ENCODE measurements at places on chromosomes 16 and 17.

DNA sequence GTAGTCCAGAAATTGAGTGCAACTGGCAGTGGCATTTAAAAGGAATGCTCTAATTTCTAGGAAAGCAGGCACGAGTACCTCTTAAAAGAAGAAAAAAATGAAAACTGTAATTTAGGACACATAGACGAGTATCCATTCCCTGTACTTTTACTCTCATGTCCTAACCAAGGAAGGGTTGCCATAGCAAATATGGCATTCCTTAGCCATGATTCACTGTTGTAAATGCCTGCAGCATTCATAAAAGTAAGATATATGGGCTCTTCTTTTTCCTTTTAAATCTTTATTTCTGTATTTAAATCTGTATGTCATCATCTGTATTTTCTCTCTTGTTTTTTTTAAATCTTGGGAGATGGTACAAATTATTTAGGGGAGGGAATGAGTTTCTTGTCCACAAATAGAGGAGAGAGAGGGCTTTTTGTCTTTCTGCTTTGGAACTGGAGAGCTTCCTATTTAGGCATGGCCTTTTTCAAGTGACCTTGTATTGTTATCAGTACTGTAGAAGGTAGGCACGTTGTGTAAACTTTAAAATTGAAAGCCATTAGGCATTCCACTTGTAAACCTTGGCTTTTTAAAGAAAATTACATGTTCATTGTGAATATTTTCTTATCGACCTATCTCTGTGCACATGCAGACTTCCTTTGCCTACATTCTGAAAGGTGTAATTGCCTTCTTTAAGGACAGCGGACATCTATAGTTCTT lies 50.0 kb downstream of the TENT4B start:
- DNase-seq: peak; percentile 18

DNA sequence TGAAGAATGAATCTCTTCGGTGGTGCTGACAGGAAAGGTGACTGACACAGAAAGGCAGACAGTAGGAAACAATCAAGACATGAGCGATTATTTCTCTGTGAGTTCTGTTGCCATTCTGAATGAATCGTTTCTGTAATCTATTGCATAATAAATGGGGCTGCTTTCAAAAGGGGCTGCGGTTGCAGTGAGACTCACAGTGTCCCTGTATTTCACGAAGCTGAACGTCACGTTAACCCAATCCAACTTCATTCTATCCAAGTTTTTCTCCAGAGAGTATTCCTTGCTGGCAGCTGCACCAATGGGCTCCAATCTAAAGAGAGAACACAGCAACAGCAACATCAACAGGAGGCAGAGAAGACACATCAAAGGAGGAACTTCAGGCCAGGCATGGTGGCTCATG lies 75.4 kb downstream of the DNAH3 start:
- DNase-seq: no peak

DNA sequence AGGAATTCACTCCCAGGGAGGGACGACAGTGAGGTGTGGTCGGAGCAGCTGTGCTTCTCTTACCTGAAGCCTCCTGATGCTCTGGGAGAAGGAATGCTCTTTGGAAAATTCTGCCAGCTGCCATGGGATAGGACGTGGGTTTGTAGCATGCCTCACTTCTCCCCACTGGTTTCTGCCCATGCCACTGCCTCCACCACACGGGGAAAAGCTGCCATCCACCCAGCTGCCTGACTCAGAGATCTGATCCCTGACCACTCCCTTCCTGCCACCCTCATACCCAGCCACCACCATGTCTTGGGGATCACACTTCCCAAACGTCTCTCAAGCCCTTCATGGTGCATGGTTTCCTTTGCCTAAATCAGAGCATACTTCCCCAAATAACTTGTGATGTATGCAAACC lies 80.0 kb downstream of the CPPED1 start:
- no peak for DNase-seq

DNA sequence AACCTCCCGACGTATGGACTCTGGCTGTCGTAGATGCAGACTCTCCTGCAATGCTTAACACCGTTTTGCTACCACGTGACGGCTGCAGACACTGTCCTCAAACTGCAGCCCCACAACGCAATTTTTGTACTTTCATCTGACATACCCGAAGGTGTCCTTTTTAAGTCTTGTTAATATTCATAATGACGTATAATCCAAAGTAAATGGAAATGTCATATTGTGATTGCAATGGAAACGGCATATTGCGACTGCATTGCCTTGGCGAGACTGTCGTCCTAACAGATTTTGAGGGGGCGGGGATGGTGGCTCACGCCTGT lies 79.3 kb upstream of the TBC1D3K start:
- no peak for DNase-seq

- no peak for DNase-seq
Observed at GRCh38 chr16:13909069-13909468, 10.9 kb upstream of the ERCC4 start.

GRCh38 chr16:30369091-30369937 lies 980 bp downstream of the TBC1D10B start:
- no peak for DNase-seq

DNA sequence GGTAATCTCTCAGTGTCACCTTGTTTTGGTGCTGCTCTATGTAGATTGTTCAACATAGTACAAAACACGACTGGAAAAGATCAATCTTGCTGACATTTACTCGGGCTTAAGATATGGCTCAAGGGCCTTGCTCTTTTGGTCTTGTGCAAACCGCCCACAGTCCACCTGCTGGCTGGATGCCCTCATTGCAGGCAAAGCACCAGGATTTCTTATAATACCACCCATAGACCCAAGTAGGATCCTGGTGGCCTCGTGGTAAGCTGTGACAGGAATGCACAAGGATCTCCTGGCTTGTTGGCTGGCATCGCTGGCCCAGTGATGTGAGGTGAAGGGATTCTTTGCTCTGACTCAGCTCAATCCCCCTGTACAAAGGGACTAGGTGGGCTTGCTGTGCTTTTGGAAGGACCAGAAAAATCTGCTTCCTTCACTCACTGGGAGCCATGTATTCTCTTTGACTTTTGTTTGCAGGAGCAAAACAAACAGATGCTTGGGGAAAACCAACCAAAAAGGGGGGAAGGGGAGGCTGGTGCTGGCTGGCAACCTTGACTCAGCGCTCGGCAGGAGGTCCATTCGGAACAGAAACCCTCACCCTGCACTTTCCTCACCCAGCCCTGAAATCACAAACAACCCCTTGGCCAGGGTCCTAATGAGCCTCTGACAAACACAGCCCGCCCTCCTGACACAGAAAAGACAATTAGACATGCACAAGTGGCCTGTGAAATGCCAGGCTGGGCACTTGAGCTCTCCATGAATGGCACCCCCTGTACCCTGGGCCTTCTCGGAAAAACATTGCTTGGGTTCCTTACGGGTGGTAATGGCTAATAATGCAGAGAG lies 36.6 kb upstream of the MED9 start:
- no peak for DNase-seq

GRCh38 chr17:7835814-7836595 lies 2.0 kb downstream of the KDM6B start:
- DNase-seq: no peak

GRCh38 chr17:9817086-9817485 lies 4.8 kb downstream of the GSG1L2 start:
- DNase-seq: peak; percentile 88

DNA sequence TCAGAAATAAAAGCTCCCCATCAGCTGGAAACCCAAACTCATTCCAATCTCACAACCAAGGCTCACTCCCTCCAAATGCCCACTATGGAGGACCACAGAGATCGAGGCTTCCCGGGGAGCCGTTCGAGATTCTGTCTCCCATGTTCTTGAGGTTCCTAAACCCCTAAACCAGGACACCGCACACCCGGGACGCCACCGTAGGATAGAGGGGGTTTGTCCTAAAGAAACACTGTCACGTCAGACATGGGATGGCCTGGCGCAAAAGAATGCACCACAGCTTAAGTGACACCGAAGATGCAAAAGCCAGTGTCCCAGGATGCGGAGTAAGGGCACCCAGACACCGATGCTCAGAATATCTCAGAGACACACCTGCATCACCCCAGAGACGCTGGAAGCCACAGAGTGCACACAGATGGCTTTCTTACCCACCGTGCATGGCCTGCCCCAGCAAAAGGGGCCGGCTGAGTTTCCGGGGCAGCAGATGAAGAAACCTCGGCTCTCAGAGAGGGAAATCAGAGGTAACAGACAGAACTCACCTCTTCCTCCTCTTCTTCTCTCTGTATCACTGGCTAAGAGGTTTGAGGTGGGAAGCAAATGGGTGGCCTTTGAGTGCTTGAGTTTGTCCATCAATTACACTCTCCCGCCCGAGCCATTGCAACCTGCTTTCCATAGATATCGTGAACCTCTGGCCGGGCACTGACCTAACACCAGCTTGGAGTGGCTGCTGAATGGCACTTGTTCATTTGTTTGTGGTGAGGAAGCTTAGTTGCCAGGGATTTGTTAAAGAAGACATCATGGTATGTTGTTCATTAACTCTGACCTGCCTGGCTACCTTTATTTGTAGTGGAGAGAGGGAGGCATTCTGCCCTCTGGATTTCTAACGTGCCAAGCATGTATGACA lies 65.1 kb upstream of the TNRC6C start:
- no peak for DNase-seq

DNA sequence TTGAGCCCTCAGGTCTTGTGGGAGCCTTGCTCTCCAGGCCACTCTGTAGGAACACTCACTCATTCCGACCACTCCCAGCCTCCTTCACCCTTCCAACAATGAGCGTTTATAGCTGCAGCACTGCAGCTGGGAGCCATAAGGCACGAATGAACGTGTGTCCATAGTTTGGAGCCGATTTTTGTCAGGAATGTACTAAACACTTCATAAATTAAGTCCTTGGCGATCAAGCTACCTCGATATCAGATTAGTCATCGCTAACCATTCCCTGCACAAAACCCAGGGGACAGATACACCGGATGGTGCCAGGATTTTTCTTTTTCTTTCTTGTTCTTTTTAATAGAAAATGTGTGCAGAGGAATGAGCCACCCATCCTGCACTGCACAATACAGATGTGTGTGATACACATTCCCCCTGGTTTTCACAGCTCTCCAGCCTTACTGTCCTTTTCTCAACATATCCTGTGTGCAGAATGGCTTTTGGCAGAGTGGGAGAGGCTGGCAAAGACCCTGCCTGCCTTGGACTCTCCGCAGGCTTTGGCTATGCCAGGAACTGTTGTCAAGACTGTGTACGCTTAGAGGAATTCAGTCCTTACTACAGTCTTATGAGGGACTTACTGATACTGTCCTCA lies 68.4 kb upstream of the ELAC2 start:
- no peak for DNase-seq

- no peak for DNase-seq
Observed at GRCh38 chr17:43791589-43791988, 11.4 kb downstream of the CFAP97D1 start.

- no peak for DNase-seq
Observed at GRCh38 chr17:58507123-58507634, 7.3 kb downstream of the MTMR4 start.

- DNase-seq: no peak
Observed at GRCh38 chr17:83179374-83179773, 100.0 kb downstream of the METRNL start.

GRCh38 chr17:51046514-51047384 lies 73.9 kb downstream of the SPAG9 start:
- peak; percentile 65 for DNase-seq

DNA sequence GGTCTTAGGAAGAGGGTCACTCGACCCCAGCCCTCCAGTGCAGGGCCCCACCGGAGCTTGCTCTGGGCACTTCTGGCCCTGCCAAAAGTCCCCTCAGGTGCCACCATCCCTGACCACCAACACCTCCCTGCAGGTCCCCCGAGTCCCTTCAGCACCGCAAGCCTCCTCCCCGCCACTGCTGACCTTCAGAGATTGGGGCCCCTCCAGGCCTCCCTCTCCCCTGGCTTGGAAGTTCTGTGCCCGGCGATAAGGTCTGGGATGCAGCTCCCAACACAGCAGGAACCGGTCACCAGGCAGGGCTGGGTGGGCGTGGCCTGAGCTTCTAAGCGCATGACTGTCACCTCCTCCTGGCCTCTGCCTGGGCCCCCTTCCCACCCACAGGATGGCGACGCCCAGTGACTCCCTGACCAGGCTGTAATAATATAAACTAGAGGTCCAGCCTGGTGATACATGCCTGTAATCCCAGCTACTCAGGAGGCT lies 11.2 kb downstream of the PIEZO1 start:
- no peak for DNase-seq

DNA sequence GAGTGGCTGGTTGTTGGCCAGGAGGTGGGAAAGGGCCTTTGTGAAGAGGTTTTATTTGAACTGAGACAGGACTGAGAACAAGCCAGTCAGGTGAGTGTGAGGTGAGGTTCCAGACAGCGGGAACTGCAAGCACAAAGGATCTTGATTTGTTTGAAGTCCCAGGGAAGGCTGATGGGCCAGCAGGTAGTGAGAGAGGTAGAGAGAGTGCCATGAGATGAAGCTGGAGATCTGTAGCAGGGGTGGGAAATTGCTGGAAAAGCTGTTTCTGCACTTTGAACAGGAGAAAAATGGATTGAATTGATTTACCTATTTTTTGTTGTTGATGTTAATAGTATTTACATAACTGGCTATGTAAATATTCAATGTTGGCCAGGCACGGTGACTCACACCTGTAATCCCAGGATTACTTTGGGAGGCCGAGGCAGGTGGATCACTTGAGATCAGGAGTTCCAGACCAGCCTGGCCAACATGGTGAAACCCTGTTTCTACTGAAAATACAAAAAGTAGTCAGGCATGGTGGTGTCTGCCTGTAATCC lies 7.7 kb upstream of the DCTPP1 start:
- peak; percentile 91 for DNase-seq

DNA sequence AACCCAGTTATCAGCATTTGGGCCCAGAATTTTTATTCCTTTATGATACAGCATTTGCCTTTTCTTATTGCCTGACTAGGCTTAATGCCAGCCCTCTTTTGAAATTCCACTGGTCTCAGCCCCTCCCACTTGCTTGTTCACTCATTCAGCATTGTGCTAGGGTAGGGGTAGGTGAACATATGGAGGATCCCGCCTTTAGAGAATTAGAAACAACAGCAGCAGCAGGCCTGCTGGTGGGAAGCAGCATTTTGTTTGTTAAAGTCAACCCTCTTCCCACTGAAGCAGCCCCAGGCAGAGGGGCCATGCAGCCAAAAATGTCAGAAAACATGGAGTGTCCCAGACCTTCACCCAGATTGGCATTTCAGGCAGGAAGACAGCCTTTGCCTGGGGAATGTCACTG lies 1355.2 kb downstream of the CDH8 start:
- no peak for DNase-seq

DNA sequence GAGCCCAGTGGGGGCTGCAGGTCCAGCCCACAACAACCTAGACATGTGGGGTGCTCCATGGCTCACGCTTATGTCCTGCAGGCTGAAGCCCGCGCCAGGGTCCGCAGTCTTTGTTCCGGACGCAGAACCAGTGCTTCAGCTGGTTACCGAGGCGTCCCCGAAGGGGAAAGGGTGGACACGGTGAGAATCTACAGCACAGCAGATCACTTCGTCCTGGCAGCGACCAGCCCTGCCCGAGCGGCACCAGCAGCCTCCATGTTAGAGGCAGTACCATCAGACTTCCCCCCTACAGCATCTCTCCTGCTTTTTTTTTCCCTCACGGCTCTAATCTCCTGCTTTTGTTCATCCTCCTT lies 1736.4 kb downstream of the TP53TG3F start:
- no peak for DNase-seq

- DNase-seq: no peak
Observed at GRCh38 chr17:42525221-42525620, 10.8 kb upstream of the NAGLU start.

Measured in T47D (cell line).